ENCODE measurements at places on chromosomes 5 and 9. TPM values are rescaled to one million over a fixed set of nuclear protein-coding genes. Genes with fewer than 3 reads are reported as not detected.
A peak's percentile ranks its signal among the peaks of the same experiment; 100 is the strongest.

The MARCOL gene
- total RNA-seq = not detected

The NTMT1 gene
- 14.6 TPM for total RNA-seq

The TRIP13 gene
- total RNA-seq = 7.0 TPM

The PCDHGB2 gene
- 17.1 TPM for total RNA-seq

The C5orf46 gene
- total RNA-seq = not detected

The FCN2 gene
- not detected for total RNA-seq

The RASEF gene
- total RNA-seq = 0.73 TPM

The SHISAL2B gene
- total RNA-seq = not detected

GRCh38 chr9:128384801-128385495, 13.8 kb downstream of the URM1 start:
- DNase-seq = no peak

DNA sequence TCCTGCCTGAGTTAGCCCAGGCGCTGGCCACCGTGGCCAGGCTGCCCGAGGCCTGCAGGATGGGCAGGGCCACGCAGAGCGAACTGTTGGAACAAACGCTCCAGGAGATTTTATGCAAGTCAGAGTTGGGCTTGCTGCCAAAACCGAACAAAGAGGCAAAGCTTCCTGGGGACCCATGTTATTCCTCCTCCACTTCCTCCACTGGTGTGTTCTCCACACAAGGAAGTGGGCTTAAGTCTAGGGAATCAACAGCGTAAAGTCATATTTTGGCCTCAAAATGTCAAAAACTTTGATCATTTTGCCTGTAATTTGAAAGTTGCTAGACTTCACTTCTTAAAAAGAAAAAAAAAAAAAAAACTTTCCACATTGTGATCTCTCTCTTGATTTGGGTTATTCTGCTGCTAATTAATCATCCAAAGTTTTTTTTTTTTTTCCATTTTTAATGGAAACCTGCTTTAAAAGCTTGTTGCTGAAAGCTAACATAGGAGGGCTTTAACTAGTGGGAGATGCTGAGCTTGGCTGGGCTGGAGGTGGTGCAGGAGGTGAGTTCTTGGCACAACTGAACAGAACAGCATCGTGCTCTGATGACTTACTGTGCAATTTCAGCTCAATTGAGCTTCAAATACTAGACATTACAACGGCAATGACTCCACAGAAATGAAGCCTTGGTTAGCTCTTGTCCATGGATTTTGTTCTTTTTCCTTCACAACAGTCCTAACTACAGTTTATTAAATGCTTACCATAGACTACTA, 73.0 kb downstream of the PTPDC1 start:
- DNase-seq = no peak

- no peak for DNase-seq
Observed at GRCh38 chr9:106757514-106757913, 105.5 kb upstream of the ZNF462 start.

GRCh38 chr5:50547303-50547702, 106.2 kb upstream of the EMB start:
- DNase-seq = no peak

- DNase-seq = no peak
Observed at GRCh38 chr5:33328818-33329217, 111.9 kb upstream of the TARS1 start.

DNA sequence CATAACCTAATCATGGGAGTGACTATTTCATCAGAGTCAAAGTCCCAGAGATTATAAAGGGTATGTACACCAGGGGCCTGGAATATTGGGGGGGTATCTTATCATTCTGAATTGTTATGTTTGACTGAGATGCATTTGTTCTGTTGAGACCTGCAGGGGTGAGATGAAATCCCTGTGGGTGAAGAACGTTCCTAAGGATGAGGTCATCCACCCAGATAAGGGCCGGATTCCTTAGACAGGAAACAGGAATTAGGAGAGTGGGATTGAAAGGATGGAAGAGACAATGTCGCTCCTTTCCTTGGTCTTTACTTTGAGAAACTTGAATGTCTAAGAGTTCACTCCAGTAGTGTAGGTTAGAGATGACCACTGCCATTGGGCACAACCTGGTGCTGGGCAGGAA, 54.7 kb downstream of the GAS1 start:
- DNase-seq = no peak

- DNase-seq = no peak
Observed at GRCh38 chr5:17680737-17681136, 46.5 kb downstream of the TAF11L14 start.

GRCh38 chr5:124050120-124050770, 538.3 kb downstream of the CSNK1G3 start:
- no peak for DNase-seq

DNA sequence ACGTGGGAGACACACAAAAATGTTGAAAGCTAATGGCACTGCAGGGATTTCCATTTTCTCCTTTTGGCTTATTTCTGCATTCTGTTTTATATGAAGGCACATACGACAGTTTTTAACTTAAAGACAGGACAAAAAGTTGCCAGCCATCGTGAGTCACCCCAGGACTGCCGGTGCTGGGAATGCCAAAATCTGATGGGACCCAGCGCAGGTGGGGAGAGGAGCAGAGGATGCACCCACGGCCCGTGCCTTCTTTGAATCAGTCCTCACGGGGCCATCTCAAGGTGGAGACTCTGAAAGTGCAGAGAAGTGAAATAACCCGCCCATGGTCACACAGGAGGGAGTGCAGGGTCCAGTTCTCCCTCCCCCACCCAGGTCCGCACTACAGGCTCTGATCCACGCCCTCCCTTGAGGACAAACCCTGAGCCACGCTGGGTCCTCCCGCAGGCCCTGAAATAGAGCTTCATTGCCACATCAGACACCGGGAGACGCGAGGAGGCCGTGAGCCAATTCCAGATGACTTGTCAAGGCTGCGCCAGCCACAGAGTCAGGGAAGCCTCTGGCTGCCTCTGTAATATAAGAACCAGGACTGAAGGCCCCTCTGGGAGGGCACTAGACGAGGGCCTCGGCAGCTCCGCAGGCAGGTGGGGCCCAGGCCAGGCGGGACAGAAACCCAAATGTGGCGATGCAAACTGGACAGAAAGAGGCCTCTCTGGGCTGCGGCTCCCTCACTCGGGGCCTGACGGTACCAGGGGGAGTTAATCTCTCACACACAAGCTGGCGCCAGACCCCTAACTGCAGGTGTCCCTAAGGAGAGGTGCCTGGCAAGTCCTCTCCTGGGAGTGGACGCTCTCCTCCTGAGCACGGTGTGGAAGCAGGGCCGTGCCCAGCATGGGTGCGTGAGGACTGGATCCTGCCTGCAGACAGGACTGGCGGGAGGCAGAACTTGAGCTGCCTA, 22.9 kb downstream of the ADAMTS2 start:
- no peak for DNase-seq

GRCh38 chr5:32710550-32711361, at the start of gene NPR3:
Gene NPR3 (plus strand): TSS chr5:32711321. CDS start chr5:32711777, 456 bp downstream.
- no peak for DNase-seq

DNA sequence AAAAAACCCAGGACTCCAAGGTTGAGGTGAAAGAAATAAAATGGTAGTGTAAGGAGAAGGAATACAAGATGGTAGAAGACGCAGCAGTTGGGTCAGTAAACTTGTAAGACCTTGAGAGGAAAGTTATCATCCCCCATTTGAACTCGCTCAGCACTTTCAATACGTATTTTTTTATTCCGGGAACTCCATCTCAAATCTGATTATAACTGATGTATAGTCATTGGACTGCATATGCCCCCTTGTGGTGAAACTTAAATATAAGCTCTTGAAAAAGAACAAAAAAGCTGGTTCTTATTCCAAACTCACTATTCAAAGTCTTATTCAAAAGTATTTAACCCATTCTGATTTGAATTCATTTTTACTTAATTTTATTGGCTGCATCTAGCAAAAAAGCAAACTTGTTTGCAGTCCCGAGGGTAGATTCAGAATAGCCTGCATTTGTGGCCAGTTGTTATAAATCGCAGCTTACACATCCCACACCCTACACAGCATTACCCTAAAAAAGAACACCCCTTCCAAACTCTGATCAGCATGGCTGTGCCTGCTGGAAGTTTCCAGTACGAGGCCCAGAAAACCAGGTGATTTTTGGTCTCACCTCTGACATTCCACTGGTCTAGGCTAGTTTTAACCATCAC, 118.0 kb downstream of the ESM1 start:
- DNase-seq = peak; percentile 57

- DNase-seq = no peak
Observed at GRCh38 chr9:116275418-116276195, 122.0 kb downstream of the PAPPA start.

GRCh38 chr9:124504530-124505005, 2.6 kb downstream of the NR5A1 start:
- DNase-seq = no peak

DNA sequence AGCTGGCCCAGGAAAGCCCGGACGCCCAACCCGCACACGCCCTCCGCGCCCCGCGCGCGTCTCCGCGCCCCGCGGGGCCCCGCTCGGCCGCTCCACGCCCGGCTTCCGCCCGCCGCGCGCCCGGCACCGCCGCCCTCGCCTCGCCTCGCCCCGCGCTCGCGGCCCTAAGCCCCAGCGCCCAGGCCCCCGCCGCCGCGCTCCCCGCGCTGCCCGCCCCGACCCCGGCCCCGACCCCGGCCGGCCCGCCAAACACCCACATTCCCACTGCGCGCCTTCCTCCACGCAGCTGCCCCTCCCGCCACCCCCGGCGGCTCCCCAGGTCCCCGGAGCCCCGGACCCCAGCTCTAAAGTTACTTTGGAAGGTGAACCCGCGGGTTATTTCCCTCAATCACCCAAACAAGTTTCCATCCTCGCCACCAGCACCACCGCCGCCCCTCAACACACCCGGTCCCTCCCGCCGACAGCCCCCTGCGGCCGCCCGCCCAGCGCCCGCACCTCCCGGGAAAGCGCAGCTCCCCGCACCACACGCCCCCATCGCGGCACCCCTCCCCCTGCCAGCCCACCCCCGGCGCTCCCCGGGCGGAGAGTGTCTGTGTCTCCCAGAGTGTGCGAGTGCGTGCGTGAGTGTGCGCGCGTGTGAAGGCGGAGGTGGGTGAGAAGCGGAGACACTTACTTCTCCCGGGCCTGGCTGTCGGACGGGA, 439 bp downstream of the SSBP2 start:
- peak; percentile 34 for DNase-seq

DNA sequence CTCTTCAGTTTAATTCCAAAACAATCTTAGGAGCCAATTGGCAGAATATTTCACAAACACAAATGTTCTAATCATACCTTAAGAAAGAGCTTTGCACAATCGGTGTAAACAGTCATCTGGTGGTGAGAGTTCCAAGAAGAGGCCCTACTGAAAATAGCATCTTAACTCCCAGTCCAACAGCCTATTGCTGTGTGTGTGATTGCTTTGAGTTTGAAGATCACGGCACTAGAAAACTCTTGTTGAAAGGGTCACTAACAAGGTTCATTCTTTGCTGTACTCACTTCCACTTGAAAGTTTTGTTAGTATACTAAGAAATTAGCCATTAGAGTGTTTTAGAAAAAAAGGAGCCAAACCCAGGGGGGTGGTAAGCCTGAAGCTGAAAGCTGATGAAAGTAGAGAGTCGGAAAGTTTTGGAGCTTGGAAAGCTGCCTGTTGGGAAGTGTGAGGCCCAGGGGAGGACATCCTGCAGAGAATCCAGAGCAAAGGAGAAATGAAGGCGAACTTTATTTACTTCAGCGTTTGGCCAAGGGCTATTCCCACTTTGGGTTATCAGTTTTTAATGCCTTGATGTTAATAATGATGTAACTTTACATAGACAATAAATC, 180.3 kb upstream of the GHR start:
- no peak for DNase-seq

GRCh38 chr5:10528056-10528816, 35.6 kb upstream of the ANKRD33B start:
- DNase-seq = no peak

Data from cerebellum (tissue), 4 donors.